ENCODE measurements at places on chromosomes 4 and X.

DNA sequence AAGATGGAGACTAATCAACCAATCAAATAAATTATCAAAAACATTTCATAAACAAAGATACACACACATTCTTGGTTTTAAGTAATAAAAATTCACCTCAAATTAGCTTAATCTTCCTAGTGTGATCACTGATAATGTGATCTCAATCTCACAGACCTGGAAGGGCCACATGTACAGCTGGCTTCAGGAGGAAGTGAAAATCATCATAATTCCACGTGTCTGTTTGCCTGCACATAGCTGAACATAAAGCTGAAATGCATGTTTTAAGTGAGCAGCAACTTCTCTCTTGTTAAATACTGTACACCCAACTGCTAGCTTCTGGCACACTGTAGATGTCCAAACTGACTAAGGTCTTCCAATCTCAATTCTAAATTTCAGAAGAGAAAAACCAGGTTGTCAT, 53.8 kb downstream of the ARHGAP6 start:
- no peak for DNase-seq

GRCh38 chr4:83282049-83282535, 2.5 kb downstream of the COQ2 start:
- no peak for DNase-seq

DNA sequence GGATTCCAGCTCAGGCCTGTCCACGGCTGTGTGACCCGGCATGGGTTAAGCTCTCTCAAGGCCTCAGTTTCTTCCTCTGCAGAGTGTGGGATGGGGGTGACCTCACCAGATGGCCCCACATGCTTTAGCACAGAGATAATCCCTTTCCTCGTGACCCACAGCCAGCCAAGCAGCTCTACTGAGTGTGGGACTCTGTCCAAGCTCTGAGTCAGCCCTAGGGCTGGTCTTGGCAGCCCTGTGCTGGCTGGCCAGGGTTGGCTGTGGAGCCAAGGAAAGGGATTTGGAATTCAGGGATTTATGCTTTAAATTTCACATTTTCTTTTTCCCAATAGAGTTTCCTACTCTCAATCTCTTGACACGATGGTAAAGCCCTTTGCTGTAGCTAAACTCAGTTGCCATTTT, 19.7 kb upstream of the SPON2 start:
- peak; percentile 86 for DNase-seq

DNA sequence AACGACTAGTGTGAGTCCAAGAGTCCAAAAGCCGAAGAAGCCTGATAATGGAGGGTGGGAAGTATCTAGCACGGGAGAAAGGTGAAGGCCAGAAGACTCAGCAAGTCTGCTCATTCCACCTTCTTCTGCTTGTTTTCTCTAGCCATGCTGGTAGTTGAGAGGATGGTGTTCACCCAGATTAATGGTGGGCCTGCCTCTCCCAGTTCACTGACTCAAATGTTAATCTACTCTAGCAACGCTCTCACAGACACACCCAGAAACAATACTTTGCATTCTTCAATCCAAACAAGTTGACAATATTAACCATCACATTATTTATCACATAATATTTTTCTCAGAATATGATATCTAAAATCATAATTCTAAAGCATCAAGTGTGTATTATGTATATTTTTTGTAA, 1055.1 kb upstream of the PCDH10 start:
- no peak for DNase-seq

DNA sequence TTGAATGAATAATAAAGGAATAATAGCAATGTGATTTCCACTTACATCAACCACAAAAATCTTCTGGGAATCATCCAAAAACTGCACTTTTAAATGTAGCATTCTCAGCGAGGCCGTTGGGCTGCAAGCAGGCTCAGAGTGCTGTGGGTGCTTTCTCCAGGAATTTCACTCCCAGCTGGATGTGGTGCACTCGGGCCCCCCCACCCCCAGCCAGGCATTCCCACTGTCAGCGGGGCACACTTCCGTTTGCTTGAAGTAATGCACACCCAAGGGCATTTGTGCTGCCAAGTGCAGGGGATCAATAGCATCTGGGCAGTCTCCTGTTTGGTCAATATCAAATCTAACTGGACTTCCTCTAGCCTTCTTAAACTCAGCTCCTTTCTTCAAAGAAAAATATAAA, at the start of gene FRMD7:
Gene FRMD7, minus strand, starts transcription at position 278 of the 400 bp plus-strand sequence. Its CDS starts 176 bp downstream, at position 102.
- no peak for DNase-seq

GRCh38 chrX:49176421-49177326, 5.0 kb downstream of the PLP2 start:
- DNase-seq = peak; percentile 57
